Right renal cortex interstitium (tissue), 3 donors: ENCODE measurements at places on chromosomes 11 and 22.

GRCh38 chr11:111059726-111060125 is 185.8 kb upstream of the POU2AF2 start:
- no peak for DNase-seq

GRCh38 chr11:113593698-113594308 is 112.3 kb downstream of the TMPRSS5 start:
- DNase-seq = no peak

- DNase-seq = no peak
Measured at GRCh38 chr11:59770319-59770718, 15.1 kb downstream of the STX3 start.

DNA sequence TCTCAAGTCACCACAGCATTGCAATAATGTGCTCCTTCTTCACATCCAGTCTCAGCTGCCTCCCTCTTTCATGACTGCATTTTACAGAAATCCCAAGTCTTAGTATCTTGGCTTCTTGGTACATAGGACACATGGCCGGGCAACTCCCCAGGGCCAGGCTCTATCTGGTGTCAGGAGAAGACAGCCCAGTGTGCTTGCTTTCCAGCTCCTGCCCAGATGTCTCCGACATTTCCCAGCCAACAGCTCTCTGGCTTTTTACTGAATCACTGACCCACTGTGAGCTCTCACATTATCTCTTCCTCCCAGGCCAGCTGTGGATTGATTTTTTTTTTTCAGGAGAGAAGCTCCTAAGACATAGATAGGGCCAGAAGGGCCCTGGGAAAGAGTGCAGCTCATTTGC is 346.0 kb upstream of the C11orf87 start:
- DNase-seq = no peak

- no peak for DNase-seq
Measured at GRCh38 chr11:92384358-92384757, 159.7 kb downstream of the FAT3 start.

GRCh38 chr22:31287818-31288495 is 4.3 kb downstream of the PIK3IP1 start:
- DNase-seq = no peak

DNA sequence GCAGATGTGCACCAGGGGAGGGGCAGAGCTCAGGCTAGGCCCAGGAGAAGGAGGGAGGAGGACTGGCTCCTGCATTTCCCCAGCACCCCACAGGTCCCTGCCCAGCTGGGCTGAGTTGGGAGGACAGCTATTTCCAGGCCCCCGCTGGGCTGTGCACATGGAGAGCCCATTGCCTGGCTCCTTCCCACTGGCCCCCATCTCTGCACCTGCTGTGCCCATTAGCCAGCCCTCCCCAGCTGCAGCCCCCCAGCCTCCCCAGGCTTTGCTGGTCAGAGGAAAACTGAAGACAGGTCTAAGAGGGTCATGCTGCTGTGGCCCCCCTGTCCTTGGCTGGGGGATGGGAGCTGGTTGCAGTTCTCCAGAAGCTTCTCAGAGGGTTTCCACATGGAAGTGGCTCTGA is 81.8 kb upstream of the SHANK2 start:
- DNase-seq = no peak

- DNase-seq = no peak
Measured at GRCh38 chr22:29702931-29703501, 16.8 kb upstream of the CABP7 start.

GRCh38 chr11:17351172-17351509 is 459 bp upstream of the NCR3LG1 start:
- no peak for DNase-seq

DNA sequence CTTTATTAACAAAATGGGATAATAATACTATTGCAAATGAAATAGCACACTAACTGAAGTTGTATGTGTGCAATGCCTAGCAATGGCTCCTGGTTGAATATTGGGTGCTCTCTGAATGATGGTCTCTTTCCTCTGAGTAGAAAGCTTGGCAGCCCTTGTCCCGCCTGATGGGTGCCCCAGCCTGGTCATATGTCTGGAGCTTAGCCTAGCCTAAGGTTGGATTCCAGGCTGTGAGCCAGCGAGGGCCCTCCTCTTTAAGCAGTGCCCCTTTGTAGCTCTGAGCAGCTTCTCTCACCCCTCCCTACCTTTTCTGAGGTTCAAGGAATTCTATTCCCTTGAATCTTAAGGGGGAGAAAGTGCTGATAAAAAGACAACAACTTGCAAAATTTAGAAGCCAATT is 499.9 kb downstream of the NTM start:
- DNase-seq = no peak

- no peak for DNase-seq
Measured at GRCh38 chr11:1459764-1460395, 26.7 kb downstream of the MOB2 start.

- DNase-seq = no peak
Measured at GRCh38 chr11:96238563-96239135, 104.3 kb downstream of the MAML2 start.

DNA sequence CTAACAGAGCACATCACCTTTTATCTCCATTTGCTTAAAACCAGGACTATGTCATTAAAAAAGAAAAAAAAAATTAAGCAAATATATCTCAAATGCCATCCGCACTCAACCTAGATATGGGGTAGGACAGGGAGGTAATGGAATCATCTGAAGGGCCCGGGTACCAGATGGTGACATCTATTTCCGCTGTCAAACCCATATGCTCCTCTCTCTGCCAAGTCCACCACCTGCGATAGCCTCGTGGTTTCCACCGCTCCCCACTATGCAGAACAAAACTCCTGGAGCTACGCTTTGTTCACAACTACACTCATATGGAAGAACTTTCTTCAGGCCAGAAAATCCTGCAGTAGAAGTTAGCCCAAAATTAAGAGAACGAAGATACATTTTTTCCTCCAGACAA is 31.4 kb downstream of the FEZ1 start:
- no peak for DNase-seq

DNA sequence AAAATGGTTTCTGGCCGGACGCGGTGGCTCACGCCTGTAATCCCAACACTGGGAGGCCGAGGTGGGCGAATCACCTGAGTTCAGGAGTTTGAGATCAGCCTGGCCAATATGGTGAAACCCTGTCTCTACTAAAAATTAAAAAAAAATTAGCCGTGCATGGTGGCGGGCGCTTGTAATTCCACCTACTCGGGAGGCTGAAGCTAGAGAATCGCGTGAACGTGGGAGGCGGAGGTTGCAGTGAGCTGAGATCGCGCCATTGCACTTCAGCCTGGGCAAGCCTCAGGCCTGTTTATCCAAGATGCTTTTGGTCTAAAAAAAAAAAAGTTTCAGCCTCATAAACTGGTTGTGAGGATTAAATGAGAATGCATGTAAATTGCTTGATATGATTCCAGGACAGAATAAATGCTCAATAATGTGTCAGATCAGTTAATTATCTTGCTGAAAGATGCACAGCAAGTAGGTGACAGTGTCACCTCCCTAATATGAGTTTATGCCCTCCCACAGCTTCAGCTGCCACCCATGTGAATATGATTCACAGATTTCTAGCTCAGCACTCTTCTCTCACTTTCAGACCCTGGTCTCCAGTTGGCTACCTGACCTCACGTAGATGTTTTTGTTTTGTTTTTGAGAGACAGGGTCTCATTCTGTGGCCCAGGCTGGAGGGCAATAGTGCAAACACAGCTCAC is 1.1 kb upstream of the ALG8 start:
- DNase-seq = no peak

DNA sequence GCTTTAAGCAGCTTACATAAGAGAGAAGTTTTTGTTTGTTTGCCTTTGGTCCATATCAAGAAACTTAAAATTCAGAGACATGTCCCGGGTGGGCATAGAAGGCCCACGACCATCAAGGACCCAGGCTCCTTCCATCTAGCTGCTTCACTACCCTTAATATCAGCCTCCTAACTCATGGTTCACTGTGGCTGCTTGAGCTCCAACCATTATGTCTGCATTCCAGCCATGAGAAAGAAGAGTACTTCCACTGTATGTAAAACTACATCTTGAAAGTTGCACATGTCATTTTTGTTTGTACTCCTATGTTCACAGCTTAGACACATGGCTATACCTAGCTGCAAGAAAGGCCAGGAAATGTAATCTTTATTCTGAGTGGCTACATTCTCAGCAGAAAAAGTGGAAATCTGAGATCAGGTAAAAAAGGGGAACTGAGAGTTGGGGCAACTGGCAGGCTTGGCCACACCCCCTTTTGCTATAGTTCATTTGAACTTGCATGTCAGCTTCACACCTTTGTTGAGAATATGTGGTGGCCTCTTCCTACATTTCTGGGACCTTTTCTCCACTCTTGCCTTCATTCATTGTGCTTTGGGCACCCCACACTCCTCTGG is 81.3 kb upstream of the TP53I11 start:
- no peak for DNase-seq

- no peak for DNase-seq
Measured at GRCh38 chr11:101508370-101508769, 75.4 kb downstream of the TRPC6 start.

DNA sequence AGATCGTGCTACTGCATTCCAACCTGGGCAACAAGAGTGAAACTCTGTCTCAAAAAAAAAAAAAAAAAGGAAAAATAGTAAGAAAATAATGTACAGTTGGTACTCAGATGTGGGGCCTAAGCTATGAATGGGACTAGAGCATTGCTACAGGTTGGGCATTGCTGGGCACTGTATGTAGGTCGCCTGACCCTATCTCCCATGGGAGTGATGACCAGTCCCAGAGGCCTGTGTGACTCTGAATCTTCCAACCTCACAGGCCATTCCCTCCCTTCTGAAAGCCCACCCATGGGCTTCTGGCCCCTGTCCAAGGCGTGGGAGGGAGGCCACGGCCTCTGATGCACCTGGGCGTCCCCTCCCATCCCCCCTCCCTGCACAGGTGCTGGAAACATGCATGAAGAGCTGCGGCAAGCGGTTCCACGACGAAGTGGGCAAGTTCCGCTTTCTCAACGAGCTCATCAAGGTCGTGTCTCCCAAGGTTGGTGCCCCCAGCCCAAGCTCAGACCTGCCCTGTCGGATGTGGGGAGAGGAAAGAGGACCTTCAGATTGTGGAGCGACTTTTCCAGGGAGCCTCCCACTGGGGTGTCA is 9.5 kb downstream of the GGA1 start:
- DNase-seq = no peak

DNA sequence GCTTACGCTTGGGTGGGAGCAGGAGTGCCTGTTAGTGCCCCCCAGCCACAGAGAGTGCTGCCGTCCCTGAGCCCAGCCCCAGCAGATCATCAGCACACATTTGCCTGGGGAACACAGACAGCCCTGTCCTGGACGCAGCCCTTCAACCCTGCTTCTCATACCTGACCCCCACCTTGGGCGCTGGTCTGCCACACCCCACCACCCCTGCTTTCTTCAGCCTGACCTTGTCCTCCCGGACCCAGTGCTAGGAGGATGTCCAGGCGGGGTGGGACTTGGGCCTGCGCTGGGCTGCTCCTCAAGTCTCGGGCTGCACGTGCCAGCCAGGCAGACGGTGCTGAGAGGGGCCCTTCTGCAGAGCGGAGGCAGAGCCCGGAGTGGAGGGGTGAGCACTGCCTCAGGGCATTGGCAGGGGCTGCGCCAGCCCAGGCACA is 119.2 kb downstream of the KCNQ1OT1 start:
- DNase-seq = no peak

DNA sequence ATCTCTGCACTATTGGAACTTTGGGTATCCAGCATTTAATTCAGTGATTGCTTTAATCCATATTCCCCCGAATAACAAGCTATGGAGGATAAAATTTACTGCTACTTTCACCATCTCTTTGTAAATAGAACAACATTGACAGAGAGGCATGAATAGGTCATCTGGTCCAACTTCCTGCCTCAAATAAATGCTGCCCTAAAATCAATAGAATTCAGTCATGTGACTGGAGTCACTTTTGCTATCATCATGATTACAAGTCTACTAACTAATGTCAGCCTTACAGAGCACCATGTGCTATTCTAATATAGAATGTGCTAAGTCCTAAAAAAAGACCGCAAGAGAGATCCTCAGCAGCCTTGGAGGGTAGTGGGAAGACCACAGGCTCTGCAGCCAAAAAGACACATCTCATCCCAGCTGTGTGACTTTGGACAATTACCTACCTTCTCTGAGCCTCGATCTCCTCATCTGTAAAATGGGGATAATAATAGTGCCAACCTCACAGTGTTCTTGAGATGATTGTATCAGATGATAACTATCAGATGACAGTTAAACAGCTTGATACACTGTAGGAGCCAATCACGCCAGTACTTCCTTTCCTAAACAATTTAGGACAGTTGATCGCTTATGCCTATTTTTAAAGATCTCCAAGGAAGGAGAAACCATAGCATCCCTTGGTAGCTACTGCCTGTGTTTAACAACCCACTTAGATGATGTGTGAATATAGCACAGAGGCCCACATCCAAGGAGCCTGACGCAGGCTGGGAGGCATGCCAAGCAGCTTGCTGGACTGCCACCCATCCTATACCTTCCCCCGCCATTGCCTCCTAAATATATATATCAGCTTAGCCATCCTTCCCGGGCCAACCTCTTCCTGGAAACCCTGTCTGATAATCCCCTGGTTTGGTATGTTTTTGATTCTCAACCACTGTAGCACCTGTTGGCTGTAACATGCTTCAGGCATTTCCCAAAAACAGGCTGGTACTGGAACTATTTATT is 77.3 kb upstream of the PHF21A start:
- no peak for DNase-seq

- no peak for DNase-seq
Measured at GRCh38 chr11:8318536-8318935, 54.9 kb upstream of the LMO1 start.

- DNase-seq = no peak
Measured at GRCh38 chr11:34160049-34160721, 54.8 kb downstream of the NAT10 start.

- DNase-seq = no peak
Measured at GRCh38 chr11:63553759-63554158, 9.4 kb downstream of the PLAAT2 start.

DNA sequence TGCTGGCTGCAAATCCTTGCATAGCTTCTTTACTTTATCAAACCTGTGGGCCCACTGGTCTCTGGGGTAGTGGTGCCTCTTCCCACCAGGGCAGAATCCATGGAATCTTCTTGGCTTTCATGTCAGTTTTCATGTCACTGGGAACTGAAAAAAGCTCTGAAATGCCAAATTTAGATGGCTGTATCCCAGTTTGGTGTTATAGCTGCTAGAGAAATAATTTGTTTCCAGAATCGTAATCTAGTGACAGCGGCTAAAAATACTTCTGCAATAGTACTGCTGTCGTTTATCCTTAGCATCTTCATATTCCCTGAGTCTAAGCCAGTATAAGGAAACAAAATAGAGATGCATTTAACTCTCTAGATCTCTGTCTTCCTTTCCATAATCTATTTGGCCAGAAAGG is 983.4 kb upstream of the FAT3 start:
- DNase-seq = no peak

GRCh38 chr11:132037467-132037862 is 667.0 kb downstream of the NTM start:
- DNase-seq = no peak

GRCh38 chr11:41609511-41609910 is 150.1 kb upstream of the LRRC4C start:
- no peak for DNase-seq
